Dorsolateral prefrontal cortex (tissue), 122 donors: ENCODE measurements at places on chromosomes 2 and 18.
A peak's percentile ranks its signal among the peaks of the same experiment; 100 is the strongest.

GRCh38 chr18:11653521-11653920, 35.5 kb upstream of the GNAL start:
- DNase-seq, result no peak

DNA sequence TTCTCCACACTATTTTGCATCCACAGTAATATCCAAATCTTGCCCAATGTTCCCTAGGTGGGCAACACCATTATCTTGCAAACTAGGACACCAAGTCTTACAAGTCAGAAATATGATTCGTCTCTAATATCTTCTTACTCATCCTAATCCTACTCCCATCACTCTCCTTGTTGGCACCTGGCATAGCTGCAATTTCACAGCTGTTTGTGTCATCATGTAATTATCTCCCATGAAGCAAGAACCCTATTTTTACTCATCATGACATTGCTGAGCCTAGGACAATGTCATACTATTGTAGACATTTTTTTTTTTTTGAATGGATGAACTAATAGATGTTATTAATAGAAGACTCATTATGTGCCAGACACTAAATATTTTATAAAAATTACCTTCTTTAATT, 91.3 kb upstream of the CCDC141 start:
- DNase-seq, result no peak

DNA sequence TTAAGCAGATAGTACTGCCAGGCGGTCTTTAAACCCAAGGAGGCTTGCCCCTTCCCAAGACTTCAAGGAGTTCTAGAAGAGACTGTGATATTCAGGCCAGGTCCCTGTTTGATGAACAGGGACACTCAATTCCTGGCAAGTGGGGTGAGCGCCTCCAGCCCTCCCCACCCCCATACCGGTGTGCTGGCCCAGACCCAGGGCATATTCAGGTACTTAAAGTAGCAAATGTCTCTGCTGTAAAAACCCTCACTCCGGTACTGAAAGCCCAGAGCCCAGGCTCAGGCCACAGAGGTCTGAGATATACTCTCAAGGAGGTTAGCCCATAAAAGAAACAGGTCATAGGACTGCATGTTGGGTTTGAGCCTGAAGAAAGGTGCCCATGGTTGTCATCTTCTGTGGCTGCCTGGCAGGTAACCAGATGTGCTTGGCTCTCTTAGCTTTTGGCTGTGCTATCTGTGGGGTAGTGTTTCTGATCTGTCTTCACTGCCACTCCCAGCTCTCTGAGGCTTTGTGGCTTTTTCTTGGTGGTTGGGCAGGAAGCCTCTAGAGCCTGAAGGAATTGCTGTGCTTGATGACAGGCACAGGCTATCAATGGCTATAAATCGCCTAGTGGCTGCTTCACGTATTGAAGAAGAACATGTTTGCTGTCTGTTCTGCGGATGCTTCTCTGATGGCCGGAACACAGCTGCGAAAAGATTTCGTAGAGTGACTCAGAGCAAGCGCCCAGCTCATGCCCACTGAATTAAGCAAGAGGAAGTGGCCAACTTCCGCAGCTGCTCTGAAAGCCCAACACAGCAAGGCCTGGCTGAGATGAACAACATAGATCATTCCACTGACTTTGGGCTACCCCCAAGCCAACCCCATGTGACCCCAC, 63.3 kb upstream of the ALPP start:
- peak; percentile 59 for DNase-seq

DNA sequence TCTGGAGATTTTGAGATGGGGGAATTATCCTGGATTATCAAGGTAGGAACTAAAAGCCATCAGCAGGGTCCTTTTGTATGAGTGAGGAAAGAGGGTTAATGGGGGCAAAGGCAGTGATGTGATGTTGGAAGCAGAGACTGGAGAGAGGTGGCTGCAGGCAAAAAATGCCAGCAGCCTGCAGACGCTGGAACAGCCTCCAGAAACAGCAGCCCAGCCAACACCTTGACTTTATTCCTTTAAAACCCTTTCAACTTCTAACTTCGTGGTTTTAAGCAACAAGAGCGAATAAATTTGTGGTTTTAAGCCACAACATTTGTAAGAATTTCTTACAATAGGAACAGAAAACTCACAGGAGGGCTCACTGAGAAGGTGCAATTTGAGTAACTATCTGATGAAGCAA, 523.1 kb upstream of the HS6ST1 start:
- no peak for DNase-seq

GRCh38 chr2:62145478-62146100, 50.3 kb upstream of the B3GNT2 start:
- DNase-seq, result no peak

- DNase-seq, result no peak
Measured at GRCh38 chr2:100174026-100174431, 31.6 kb upstream of the AFF3 start.

GRCh38 chr2:197239434-197239833, 71.1 kb downstream of the ANKRD44 start:
- no peak for DNase-seq

GRCh38 chr2:155026651-155027174, 328.2 kb downstream of the KCNJ3 start:
- DNase-seq, result no peak
